Anterior cingulate cortex (tissue), 58 donors: ENCODE measurements at places on chromosomes 5 and 9.

GRCh38 chr9:98118640-98119601, at the start of gene TRIM14:
Gene TRIM14, minus strand, starts transcription at chr9:98119222. Its CDS starts 34 bp downstream, at chr9:98119188.
- peak; percentile 29 for DNase-seq

GRCh38 chr5:32443145-32443540, 1.4 kb downstream of the ZFR start:
- DNase-seq, result no peak

DNA sequence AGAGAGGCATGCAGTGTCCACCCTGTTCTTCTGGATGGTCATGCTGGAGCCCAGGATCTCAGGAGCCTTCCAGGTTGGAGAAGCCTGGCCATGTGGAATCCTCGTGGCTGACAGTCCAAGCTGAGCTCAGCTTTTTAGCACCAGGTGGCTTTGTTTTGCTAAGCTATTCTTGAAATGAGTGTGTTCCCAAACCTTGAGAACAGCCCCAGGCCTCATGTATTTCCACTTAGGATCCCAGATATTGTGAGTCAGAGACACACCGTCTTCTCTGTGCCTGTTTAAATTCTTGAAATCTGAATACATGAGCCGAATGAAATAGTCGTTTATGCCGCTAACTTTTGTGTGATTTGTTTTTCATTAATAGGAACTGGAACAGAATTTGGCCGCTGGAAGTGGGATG, 61.2 kb downstream of the IRX2 start:
- no peak for DNase-seq

DNA sequence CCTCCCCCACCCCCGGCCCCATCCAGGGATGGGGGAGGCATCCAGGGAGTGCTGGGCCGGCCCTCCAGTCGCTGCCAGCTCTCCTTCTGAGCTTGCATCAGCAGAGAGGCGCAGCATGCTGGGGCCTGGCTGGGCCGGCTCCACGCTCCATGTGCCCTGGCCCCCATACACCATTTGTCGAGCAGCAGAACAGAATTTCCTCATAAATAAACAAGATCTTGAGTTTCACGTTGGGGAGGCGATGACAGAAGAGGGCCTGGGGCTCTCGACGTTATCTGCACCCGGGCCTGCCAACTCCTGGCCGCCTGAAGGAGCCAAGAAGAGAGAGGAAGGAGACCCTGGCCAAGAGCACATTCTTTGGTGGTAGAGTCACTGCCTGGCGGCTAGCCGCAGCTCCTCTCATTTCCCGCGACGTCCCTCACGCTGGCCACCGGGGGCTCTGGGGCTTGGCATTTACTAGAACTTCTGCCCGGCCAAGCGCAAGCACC, 177.0 kb downstream of the FGF18 start:
- DNase-seq, result no peak

- no peak for DNase-seq
Measured at GRCh38 chr5:169550227-169550626, 33.3 kb upstream of the SPDL1 start.

DNA sequence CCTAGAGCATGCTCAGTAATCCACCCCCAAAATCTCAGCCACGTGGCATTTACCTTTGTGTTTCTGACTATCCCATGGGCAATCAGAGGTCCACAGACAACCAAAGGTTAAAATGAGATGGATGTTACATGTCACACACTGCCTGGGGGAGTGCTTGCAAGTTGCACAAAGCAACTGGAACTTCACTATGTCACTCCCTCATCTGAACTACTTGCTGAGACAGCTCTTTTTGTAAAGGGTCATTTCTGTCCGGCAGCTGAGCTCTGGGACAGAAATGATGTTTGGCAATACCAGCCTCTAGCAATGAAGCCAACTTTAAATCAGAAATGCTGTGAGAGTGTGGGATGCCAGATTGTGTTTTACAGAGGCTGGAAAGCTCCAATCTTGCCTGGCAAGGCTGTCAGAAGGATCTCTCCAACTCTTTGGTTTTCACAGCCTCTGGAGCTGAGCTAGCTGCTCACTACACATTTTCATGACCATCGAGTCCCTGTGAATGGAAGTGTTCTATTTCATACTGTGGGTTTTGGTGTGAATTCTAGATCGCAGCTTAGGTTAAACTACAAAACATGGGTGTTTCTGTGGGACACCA, 66.3 kb upstream of the TMEM215 start:
- peak; percentile 4 for DNase-seq

DNA sequence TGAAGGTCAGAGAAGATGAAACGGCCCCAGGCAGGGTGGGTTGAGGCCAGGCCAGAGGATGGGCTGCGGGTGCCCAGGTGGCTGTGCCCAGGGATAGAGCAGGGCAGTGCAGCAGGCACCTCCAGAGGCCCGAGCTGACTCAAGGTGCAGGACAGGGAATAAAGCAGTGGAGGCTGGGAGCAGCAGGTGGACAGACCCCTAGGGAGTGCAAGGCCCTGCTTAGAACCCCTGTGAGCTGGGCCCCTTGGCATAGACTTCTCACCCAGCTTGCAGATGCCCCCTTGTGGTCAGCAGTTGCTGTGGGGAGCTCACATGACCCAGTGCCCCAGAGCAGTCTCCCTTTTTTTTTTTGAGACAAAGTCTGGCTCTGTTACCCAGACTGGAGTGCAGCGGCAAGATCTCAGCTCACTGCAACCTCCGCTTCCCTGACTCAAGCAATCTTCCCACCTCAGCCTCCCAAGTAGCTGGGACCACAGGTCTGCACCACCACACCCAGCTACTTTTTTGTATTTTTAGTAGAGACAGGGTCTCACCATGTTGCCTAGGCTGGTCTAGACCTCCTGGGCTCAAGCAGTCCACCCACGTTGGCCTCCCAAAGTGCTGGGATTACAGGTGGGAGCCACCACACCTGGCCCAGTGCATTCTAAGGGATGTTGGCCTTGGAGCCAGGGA, 118.8 kb downstream of the WNK2 start:
- no peak for DNase-seq

DNA sequence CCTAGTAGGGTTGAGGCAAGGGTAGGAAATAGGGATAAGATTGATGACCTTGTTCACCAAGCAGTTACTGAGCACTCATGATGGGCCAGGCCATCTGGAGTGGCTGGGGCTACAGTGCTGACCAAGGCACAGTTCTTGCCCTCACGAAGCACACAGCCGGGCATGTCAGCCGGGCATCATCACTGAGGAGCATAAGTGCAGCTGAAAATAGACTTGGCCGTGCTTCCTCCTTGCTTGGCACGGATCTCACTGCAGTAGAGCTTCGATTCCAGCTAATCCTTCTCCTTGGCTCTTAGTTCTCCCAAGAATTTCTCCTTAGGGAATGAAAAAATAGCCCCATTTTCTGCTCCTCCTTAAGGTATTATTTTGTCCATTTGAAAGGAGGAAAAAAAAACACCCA, 116.6 kb downstream of the NMUR2 start:
- peak; percentile 2 for DNase-seq

DNA sequence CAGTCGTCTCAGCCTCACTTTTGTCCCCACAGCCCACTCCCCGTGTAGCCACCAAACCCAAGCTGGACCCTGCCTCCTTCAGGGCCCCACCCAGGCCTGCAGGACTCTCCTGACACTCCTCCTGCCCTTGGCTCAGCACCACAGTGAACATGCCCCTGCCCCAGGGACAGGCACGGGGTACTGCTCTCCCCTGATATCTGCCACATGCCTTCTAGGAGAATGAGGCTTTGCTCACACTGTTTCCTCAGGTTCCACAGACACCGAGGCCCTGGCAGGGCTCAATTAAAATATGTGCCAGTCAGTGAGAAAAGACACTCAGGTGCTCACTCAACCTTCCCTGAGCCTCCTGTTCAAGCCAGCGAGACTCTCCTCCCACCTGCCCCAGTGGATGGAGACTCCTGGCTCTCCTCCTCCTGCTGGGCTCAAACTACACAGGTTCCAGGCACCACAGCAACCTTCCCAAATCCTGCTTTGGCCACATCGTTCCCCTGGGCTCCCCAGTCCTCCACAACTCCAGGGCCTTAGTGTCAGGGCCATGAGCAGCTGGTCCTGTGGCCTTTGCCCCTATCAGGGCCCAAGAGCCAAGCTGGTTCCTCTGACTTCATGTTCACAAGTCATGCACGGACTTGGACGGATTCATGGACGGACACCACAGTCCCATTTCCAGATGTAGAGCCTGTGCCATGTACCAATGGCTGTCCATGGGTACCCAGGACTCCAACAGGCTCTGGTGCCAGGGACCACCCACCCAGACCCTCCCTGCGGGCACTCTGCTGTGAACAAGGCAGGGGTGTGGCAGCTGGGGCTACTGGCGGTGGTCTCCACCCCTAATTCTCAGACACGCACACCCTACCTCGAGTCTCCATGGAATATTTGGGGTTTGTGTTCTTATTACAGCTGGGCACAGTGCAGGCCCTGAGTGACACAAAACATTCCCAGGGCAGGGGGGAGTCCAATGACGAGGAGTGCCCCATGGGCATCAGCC, 36.6 kb downstream of the BICD2 start:
- no peak for DNase-seq

DNA sequence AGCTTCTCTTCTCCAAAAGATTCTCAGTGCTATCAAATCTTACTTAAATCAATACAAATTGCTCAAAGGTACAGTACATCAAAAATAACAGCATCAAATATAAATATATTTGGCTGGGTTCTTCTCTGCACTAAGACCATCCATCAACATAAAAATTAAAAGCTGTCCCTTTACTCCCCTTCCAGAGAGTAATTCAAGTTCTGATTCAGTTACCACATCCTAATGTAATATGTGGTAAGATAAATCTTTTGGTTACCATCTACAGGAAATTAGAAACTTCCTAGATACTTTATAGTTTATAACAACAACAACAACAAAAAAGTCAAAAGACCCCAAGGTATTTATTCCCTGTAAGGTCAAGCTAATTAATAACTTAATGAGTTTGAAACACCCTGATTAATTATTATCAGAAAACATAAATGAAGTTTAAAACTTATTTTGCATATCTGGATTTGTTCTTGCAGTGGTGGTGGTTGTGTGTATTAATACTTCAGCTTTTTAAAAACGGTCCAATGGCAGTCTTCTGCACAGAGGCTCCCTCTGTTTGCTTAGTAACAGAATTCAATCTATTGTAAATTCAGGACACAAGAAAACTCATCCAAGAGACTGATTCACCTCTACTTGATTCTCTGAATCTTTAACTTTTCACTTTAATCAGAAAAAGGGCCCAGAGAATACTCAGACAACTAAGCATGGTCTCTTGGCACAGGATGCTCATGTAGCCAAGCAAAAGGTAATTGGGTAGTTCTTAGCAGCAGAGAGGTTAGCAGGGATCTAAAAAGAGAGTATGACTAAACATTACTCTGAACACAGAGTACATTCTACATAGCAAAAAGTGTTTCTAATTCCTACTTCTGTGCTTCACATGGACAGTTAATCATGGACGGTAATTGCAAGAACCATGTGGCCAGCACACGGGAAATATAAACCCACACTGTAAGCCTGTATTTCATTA, 20.1 kb downstream of the DIAPH1 start:
- no peak for DNase-seq

GRCh38 chr5:179274321-179275315, 70.6 kb downstream of the ADAMTS2 start:
- DNase-seq, result no peak

DNA sequence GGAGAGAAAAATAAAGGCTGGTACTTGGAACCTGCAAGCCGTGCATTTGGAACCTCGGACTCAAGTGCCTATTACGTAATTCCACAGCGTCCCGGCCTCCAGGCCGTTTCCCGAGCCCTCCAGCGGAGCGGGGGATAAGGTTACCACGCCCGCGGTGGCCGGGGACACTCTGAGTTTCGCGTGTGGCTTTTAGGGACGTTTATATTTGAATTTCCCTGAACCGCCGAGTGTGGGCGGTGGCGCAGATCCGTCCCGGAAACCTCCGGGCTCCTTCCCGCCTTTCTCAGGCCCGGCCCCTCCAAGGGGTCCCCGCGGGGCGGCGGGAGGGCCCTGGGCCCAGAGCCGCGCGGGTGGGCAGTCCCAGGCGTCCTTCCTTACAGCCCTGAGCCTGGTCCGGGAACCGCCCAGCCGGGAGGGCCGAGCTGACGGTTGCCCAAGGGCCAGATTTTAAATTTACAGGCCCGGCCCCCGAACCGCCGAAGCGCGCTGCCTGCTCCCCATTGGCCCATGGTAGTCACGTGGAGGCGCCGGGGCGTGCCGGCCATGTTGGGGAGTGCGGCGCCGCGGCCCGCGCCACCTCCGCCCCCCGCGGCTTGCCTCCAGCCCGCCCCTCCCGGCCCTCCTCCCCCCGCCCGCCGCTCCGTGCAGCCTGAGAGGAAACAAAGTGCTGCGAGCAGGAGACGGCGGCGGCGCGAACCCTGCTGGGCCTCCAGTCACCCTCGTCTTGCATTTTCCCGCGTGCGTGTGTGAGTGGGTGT, at the start of gene LMNB1:
Gene LMNB1 (plus strand): TSS at position 638 of the 758 bp plus-strand sequence. CDS start 373 bp downstream, outside the sequence.
- peak; percentile 87 for DNase-seq

DNA sequence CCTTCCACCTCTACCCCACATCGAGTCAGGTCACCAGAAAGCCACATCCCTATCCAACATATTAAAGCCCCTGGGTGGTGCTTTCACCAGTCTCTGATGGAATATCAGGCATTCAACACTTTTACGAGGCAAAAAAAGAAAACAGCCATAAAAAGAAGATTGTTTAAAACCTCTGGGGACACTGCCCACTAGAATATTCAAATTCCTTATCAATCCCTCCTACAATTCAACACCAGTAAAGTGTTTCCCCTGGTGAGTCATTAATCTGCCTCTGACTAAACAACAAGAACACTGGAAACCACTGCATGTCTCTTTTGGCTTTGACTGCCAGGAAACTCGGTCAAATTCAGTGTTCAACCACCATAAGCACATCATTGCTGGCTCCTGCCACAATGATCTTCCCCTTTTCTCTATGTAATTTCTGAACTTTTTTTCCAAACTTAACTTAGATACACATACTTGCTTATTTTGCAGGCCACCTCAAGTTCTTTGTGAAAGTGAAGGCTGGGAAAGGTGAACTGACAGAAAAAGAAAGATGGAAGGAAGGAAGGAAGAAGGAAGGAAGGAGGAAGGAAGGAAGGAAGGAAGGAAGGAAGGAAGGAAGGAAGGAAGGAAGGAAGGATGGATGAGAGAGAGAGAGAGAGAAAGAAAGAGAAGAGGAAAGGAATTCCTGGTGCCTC, 105.3 kb downstream of the PAX5 start:
- DNase-seq, result no peak

DNA sequence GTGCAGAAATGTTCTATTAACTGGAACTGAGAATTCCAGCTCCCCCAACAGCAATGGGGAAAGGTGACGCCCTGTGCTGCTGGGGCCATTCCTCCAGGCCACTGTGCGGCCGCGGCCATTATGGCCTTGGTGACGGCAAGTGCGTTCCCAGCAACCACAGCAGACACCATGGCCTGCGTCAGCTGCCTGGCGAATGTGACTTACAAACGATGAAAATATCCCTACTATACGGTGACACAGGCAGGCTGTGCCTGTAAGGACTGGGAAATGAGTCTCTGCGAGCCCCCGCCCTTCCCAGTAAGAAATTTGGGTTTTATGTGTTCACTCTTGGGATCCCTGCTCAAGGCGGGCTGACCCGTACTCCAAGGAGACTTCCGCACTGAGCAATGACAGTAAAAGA, 20.6 kb downstream of the CLPTM1L start:
- no peak for DNase-seq
